Activated CD4-positive, alpha-beta T cell treated with anti-CD3 and anti-CD28 coated beads for 4 hours (primary cell): ENCODE measurements at places on chromosomes 2 and 18.

GRCh38 chr18:12026562-12026961 lies 45.3 kb downstream of the IMPA2 start:
- DNase-seq: no peak

DNA sequence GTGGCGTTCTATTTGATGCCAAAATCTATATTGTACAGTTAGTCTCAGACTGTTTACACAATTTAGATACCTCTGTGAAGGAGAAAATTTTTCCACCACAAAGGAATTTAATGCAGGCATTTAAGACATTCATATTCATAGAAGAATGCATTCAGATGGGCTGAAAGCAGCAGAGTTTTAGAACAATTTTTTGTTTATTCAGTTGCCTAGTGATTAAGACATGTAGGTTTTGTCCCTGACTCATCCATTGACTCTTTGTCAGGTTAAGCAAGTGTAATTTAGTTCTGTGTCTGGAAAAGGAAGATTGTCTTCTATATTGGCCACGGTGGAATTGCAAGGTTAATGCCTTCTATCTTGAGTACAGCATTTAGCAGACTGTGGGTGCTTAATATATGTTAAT lies 515.0 kb downstream of the PARD3B start:
- DNase-seq: no peak

GRCh38 chr2:168773719-168774521 lies 28.5 kb upstream of the NOSTRIN start:
- DNase-seq: peak; percentile 4

- no peak for DNase-seq
Observed at GRCh38 chr2:201734111-201734510, 35.7 kb upstream of the MPP4 start.

DNA sequence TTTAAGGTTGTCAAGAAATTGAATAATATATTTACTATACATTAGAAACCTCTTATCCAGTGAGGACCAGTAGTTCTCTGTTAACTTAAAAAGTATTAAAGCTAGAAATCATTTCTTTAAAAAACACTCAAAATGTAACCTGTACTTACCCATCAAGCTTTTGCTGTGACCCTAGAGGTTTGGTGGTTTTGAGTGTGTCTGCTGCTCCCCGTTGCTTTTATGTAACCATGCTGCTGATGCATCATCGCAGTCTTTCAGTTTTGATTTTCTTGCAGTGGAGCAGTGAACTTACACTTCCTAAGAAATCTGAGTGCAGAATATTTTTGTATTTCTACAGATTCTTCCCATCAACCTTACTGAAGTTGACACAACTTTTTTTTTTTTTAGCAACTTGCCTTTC lies 34.2 kb downstream of the MRPS9 start:
- DNase-seq: no peak

DNA sequence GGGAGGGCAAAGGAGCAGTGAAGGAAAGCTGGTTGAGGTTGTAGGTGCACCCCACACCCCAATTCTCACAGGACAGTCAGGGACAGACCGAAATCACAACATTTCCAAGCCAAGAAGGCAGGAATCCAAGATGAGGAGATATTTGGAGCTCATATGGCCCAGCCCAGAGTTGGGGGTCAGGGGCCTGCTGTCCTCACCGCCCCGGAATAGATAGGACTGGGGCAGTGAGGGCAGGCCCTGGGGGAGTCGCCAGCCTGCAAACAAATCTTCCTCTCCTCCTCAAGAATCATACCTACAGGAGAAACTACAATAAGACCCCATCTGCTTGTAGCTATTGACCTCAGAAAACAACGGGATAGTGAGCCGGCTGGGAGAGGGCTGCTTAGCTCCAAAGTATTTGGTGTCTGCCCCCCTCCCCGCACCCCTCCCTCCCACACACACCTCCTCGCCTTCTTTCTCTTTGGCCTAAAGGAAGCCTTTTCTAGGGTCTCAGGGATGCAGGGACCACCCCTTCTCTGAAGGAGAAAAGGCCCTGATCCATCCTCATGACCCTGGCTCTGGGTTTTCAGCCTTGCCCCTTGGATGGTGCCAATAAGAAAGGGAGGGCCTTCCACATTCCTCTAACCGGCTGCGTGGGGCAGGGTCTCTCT lies 3.8 kb downstream of the EN1 start:
- DNase-seq: no peak

GRCh38 chr2:101812226-101812625 lies 114.7 kb downstream of the MAP4K4 start:
- no peak for DNase-seq

- no peak for DNase-seq
Observed at GRCh38 chr2:128590309-128591021, 271.8 kb upstream of the HS6ST1 start.

GRCh38 chr2:199230091-199230490 lies 227.6 kb downstream of the SATB2 start:
- no peak for DNase-seq

DNA sequence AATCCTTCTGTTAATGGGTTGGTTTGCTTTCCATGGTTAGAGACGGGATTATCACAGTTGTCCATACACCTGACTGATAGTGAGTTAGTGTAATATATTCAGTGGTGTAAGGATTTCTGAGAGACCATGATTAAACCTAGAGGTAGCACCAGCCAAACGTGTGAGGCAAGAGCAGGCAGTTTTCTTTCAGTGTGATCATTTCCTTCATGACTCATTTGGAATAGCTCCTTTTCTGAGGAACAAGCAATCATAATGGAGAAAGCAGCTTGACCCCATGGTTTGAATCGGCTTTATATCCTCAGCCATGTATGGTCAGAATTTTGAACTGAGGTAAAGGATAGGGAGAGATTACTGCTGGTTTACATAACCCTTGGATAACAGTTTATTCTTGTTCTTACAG lies 2.9 kb downstream of the MXD1 start:
- no peak for DNase-seq

DNA sequence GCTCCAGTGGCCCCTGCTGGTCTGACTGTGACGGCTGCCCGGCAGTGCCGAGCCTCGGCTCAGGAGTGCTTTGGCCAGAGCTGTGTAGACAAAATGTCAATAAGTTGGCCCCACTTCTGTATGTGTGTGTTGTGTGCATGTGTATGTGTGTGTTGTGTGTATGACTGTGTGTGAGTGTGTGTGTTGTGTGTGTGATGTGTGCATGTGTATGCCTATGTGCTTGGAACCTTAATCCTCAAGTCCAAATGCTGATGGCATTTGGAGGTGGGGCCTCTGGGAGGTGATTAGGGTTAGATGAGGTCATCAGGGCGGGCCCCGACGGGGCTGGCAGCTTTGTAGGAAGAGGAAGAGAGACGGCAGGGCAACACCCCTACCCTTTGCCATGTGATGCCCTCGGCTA lies 269.0 kb downstream of the DCDC2C start:
- DNase-seq: no peak
